ENCODE measurements at places on chromosomes 1 and 21.

DNA sequence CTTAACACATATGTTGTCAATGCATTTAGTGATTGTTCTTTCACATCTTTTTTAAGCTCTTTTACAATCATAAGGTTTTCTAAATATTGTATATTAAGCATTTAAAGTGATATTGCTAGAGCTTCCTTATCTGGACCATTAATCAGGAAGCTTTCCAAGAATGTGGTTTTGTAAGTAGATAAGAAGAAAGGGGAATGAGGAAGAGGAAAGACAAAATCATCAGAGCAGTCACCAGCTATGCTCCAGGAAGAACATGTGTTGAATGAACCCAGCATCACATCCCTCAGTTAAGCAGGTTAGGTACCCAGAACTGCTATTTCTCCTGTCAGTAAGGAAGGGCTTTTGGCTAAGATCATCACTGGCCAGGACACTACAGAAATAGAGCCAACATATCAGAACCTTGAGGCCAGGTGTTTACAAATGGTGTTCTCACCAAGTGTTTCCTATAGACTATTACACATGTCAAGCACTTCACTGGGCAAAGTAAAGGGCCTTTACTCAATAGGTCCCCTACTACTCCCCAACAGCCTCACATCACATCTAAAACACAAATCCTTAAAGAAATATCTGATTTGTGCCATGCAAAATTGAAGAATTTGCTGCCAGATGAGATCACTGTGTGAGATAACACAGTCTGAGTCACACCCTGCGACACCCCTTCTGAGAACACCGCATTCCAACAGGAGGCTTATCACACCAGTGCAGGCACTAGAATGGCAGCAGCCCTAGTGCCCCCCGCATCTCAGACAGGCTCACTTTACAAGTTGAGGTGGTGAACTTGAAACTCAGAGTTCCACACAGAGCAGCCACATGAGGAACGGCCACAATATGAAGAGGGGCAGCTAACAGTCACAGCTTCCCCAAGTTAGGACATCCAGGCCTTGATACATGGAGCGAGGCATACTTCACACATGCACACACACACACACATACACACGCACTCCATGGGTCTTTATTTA lies 1.8 kb upstream of the SPRR2A start:
- no peak for DNase-seq

GRCh38 chr1:110494522-110495406 lies 24.2 kb downstream of the KCNA10 start:
- no peak for DNase-seq

DNA sequence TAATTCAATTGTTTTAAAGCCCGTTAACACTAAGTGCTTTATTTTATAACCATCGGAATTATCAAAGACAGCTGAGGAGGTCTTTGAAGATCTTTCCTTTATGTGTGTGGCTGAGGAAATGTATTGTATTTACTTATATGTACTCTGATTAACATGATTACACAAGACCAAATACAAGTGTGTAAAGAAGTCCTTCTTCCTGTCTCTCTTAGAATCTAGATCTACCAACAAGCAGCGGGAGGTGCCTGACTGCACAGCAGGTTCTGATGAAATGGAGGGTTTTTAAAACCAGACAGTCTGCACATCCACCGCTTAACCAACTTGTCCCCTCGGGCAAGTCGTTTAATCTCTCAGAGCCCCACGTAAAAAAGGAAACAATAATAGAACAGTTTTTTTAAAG lies 240.5 kb upstream of the MAP1LC3C start:
- no peak for DNase-seq

GRCh38 chr21:45163413-45164123 lies 89.2 kb downstream of the ADARB1 start:
- DNase-seq, result no peak

- DNase-seq, result no peak
These were observed 43.7 kb downstream of the DISP3 start for GRCh38 chr1:11522400-11523235.

GRCh38 chr1:46643368-46643775 lies 24.8 kb downstream of the ATPAF1 start:
- DNase-seq, result peak; percentile 96

GRCh38 chr1:234309598-234310459 lies 63.4 kb upstream of the COA6 start:
- DNase-seq, result peak; percentile 68

DNA sequence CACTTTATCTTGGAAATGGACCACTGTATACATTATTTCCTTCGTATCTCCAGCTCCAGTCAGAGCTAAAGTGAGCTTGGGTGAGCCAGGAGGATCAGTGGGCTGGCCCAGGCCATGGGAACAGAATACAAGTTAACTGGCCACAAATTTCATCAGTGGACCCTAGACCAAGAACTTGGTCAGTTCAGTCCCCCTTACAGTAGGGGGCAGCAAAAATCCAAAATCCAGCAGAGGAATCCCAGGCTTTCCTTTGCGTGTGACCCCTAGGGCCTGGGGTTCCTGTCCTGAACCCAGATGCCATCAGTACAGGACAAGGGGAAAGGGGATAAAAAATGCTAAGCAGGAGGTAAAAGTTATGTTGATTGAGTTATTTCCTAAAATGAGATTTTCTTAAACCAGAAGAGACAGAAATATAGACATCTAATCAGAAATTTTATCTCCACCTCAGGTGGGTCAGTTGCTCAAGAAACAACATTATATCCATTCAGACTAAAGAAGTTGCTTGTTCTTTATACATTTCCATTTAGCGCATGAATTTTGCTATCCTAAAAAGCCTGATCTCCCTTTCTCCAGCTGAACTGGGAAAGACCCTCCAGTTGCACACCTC lies 24.1 kb upstream of the LCE5A start:
- DNase-seq, result peak; percentile 2

- no peak for DNase-seq
These were observed 299.5 kb upstream of the FMN2 start for GRCh38 chr1:239792157-239792556.

DNA sequence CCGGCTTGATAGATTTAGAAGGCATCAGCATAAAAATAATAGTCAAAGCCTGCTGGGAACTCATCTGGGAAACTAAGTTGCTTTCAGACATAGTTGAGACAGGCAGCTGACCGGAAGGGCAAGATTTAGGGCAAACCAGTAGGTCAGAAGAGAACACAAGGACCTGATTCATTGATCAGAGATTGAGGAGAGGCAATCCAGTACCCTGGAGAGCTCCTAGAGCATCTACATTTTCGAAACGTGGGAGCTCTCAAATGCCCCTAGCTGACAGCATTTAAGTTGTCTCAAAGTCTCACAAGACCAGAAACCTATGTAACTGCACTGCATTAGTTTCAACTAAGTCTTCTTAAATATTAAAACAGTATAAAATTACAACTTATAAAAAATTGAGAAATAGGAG lies 22.9 kb upstream of the MTF2 start:
- DNase-seq, result peak; percentile 48

DNA sequence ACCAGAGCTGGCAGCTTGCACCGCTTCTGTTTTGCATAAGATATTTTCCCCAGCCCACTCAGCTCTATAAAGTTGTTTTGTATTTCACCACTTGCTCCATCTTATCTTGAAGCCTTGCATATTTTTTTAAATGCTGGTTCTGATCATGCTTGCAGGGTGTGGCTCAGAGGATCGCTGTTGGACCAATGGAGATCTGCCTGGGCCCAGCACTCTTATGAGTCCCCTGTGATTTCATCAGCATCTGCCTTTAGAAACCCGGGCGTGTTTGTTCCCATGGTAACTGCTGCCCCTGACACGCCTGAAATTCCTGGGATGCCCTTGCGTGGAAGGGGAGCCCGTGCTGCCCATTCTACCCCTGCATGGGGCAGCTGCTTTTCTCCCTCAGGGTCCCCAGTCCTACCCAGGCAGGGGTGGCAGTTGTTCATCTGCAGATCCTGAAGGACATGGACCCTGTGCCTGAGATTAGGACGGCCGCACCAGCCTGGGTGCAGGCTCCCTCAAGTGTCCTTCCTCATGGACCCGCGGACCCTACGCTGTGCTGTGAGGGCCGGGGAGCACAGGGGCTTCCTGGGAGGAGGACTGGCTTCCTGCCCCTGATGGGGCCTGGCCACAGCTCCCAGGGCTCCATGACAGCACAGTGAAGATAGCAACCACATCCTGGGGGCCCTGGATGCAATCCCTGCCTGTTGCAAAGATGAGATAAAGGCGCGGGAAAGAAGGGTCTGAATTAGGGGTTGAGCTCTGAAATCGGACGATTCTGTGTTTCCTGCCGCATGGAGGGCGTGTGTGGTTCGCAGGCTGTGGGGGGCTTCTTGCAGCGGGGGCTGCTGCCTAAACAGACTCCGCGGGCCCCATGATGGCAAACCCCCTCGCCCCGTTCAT lies 226.5 kb downstream of the SDCCAG8 start:
- DNase-seq, result peak; percentile 67

GRCh38 chr1:192516776-192517297 lies 58.7 kb upstream of the RGS1 start:
- DNase-seq, result no peak

DNA sequence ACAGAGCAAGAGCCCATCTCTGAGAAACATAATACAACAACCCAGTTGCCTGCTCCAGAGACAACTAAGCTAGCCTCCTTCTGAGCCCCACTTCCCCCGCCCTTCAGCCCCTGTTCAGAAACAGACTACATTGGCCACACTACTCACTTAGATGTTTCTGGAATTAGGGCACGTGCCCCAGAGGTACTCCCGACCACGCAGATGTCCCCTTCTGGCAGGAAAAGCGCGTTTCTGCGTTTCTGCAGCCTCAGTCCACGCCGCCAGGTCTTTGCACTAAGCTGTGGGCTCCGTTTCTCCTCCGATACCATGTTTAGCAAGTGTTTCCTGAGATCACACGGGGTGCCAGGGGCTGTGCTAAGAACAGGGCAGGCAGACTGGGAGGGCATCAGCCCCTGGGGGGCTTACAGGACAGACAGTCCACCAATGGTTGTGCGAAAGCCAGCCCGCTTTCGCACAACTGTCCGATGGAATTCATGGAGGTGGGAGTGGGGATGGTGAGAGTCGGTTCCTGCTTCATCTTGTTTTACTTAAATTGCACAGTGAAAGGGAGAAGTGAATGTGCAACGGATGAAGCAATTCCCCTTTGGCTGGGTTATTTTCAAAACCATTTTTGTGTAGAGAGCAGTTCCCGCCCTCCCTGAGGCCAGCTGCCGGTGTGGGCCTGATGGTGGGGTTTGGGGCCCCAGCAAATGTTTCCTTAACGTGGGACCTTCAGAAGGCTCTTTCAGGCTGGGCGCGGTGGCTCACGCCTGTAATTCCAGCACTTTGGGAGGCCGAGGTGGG lies 2.7 kb downstream of the PIK3CD start:
- DNase-seq, result no peak

DNA sequence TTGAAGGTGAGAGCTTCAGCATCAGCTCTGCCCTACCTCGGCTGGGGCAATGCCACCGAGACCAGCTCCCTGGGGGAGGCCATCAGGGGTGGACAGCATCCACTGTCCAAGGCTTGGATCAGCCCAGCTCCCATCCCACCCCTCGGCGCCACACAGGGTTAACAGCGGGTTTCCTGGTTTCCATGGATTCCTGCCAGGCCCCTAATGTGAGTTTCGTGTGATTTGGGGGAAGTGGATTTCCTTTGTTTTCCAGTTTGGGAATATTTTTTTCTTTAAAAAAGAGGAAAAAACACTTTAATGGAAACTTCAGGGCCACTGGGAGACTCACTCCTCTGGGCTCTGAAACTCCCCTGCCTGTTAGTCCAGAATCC lies 34.3 kb downstream of the CASZ1 start:
- no peak for DNase-seq

DNA sequence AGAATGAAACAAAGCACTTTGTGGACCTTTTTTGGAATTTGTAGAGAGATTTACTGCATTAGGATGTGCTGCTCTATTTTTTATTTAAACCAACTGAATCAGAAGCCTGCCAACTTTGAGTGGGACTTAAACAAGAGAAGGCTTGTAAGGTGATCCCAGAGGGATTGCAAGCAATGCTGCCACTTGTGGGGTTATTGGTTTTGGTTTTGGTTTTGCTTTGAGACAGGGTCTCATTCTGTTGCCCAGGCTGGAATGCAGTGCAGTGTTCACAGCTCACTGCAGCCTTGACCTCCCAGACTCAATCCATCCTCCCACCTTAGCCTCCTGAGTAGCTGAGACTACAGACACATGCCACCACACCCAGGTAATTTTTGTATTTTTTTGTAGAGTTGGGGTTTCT lies 32.2 kb upstream of the GNG5 start:
- no peak for DNase-seq

GRCh38 chr21:45335761-45336534 lies 48.3 kb upstream of the POFUT2 start:
- DNase-seq, result no peak

GRCh38 chr1:184630679-184631060 lies 124.0 kb downstream of the EDEM3 start:
- peak; percentile 15 for DNase-seq

DNA sequence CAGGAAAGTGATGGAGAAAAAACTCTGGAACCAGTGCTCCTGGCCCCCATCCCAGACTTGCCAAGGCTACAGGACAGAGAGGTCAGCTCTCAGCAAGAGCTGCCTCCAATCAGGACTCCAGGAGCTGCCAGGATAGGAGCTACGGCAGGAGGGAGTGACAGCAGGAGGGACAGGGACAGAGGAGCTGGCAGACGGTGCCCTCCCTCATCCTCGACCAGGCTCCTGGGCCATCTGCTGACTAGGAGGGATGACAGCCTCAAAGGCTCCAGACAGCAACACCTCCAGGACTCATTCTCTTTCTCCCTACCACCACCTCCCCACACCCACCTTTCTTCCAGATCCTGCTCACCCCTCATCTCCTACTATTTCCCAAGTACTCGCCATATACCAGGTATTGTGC lies 22.7 kb downstream of the DLGAP3 start:
- no peak for DNase-seq

DNA sequence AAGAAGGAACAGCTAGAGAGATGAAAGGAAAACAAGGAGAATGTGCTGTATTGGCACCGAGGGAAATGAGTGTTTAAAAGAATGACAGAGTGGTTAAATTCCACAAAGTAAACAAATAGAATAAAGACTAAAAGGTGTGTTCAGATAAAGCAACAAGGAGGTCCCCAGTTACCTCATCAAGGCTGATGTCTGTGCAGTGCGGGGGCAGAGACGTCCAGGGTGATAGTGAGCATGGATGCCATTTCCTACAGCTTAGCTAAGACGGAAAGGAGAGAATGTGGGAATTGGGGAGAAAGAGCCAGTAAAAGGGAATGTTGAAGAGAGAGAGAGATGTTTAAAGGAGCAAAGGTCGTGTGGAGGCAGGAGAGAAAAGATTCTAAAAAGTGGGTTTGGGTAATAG lies 15.5 kb downstream of the LMOD1 start:
- DNase-seq, result no peak

DNA sequence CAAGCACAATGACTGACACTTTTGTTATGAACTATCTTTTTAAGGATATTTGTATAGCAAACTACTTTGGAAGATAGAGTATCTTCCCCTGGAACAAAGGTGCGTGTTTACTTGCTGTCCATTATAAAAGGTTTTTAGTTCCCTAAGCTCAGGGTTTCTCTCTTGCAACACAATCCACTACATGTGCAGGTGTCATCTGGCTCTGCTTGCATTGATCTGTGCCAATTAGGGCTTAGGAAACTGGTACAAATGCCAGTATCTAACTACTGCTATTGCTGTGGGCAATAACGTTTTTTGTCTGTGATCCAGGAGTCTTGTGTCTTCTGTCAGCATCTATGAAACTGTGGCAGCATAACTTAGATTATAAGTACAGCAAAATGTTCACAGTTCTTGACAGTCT lies 68.3 kb upstream of the ABCD3 start:
- no peak for DNase-seq
